T-helper 1 cell (primary cell): ENCODE measurements at places on chromosomes 6 and 20.

- DNase-seq: no peak
These were observed 95.8 kb downstream of the SLX4IP start for GRCh38 chr20:10530883-10531282.

- no peak for DNase-seq
These were observed 47.3 kb downstream of the ITCH start for GRCh38 chr20:34410336-34410735.

DNA sequence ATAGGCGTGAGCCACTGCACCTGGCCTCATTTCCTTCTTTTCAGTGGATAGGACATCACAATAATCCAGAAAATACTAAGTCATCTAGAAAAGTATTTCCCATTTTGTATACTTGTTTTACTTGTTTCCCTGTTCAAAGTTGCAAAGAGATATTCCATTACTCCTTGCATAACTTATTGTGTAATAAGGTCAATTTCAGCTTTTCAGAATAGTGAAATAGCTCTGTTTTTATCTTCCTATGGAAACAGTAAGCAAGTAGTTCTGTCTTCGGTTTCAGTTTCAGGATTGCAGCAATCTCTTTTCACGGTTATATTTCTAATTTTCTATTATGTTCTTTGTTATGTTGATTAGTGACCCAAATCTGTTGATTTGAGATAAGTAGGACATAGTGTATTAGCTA is 6.0 kb downstream of the STX11 start:
- DNase-seq: no peak

DNA sequence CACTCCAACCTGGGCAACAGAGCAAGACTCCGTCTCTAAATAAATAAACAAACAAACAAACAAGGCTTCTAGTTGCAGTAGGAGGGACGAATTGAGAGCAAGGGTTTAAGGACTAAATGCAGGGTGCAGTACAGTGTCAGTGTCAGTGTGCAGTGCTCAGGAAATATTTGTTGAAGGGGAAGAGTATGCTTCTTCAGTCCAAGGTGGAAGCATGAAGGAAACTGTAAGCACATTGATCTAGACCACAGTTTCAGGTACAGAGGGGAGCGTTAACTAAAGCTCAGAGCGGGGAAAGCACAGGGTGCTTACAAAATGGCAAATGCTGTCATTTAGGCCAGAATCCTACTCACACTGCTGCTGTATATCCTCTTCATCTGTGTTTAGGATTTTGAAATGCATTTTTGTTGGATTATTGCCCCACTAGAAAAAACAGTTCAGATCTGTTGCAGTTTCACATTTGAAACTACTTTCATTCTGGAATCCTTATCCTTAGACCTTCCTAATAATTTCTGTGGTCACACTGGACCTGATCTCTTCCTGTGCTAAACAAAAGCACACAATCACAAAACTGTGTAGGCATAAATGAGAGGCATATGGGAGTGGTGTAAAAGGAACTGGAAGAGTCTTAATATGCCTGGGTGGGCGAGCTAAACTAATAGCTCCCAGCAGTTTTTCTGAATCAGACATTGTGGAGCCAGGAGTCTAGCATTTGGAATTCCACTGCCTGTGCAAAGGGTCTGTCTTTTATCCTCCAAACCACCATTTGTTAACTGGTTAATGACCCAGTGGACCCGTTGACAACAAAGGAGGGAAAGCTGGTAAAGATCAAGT is 41.4 kb downstream of the CBFA2T2 start:
- no peak for DNase-seq
